ENCODE measurements at places on chromosomes 4 and X. TPM values are rescaled to one million over a fixed set of nuclear protein-coding genes. Genes with fewer than 3 reads are reported as not detected.

DNA sequence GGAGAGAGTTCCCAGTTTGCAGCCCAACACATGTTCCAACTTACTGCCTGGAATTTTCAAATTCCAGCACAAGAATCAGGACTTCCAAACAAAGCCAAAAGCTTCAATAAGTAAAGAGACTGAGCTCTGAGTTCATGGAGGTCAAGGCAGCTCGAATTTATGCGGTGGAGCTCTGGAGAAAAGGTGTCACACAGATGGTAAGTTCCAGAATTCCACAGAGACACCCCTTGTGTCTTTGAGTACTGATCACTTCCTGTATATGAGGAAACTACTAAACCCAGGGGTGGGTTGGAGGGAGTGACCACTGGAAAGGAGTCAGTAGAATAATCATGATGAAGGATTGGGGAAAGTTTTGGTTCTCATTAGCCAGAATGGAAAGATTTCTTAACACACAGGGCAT, 118.5 kb upstream of the GUCY1A1 start:
- no peak for DNase-seq

DNA sequence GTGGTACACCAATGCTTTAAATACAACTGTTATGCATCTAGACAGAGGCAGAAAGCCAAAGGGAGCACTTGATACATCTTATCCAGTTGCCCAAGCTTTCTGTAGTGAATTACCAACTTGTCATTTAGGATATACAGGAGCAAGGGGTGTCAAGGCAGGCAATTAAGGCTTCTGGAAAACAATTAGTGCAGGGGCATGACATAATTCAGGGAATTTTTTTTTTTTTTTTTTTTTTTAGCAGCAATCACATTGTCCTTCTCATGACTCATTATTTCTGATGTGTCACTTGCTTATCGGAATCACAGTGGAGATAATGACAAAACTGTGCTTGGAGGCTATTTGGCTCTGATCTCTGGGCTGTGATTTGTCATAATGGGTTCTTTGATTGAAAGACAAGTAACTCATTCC, 259.5 kb downstream of the ARHGAP24 start:
- DNase-seq: no peak

GRCh38 chr4:73777612-73778011, 37.2 kb downstream of the CXCL8 start:
- no peak for DNase-seq

The PCDH19 gene
- polyA plus RNA-seq: 0.02 TPM

- DNase-seq: no peak
Measured at GRCh38 chr4:109414938-109415337, 18.7 kb upstream of the SEC24B start.

DNA sequence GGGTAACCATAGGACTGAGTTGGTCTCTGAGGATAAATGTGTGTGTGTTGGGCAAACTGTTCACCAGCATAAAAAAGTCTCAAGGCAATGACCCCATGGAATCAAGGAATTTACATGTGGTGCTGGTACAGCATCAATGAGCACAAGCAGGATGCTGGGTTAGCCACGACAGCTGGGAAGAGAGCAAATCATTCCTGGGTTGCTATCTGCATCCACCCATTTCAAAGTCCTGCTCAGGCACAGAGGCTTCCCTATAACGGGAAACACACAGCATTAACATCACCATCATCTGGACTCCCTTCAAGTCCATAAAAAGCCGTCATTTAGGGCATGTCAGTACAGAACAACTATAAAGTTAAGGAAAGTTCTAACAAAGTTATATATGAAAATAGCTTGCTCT, 41.6 kb downstream of the CCDC149 start:
- no peak for DNase-seq

The MUC7 gene
- polyA plus RNA-seq: not detected

The LRP2BP gene
- 0.30 TPM for polyA plus RNA-seq

DNA sequence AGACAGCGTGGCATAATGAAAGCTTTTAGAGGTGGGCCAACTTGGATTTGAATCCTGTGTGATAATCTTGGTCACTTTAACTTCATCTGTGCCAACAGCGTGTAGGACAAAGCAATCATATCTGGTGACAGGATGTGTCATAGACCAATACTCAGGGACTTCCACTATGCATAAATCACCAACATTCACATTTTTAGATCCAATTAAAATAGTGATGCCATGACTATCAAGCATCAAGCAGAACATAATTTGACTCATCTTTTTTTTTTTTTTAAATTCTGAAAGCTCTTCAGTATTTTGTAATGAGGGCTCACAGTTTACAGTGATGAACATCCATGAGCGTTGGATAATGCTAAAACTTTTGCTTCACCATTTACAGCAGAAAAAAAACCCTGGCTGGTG, 27.3 kb upstream of the RAPGEF2 start:
- DNase-seq: no peak

DNA sequence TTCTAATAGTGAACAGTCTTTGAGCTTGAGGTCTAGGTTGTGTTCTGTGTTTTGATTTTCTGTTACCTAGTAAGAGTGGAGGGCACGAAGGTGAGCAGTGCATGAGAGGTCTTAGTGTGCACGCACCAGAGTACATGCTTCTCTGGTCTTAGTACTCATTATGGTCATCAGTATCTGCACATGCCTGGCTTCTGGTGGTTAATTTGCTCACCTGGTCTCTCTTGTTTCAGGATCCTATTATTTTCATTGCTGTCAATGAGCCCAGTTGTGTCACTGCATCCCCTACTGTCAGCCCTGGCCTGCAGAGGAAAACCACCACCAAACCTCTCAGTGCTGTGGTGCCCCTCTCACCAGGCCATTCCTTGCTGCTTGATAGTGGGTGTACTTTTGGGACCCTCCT, 54.8 kb downstream of the NSUN7 start:
- DNase-seq: no peak

The MAGEB17 gene
- polyA plus RNA-seq: 0.13 TPM

- no peak for DNase-seq
Measured at GRCh38 chr4:47315346-47315745, 148.2 kb downstream of the COMMD8 start.

GRCh38 chr4:15653864-15654592, 1.1 kb downstream of the FBXL5 start:
- peak; percentile 54 for DNase-seq

- DNase-seq: no peak
Measured at GRCh38 chr4:122762520-122762919, 30.0 kb downstream of the BBS12 start.

- no peak for DNase-seq
Measured at GRCh38 chr4:145545538-145546174, 64.0 kb downstream of the SMAD1 start.

DNA sequence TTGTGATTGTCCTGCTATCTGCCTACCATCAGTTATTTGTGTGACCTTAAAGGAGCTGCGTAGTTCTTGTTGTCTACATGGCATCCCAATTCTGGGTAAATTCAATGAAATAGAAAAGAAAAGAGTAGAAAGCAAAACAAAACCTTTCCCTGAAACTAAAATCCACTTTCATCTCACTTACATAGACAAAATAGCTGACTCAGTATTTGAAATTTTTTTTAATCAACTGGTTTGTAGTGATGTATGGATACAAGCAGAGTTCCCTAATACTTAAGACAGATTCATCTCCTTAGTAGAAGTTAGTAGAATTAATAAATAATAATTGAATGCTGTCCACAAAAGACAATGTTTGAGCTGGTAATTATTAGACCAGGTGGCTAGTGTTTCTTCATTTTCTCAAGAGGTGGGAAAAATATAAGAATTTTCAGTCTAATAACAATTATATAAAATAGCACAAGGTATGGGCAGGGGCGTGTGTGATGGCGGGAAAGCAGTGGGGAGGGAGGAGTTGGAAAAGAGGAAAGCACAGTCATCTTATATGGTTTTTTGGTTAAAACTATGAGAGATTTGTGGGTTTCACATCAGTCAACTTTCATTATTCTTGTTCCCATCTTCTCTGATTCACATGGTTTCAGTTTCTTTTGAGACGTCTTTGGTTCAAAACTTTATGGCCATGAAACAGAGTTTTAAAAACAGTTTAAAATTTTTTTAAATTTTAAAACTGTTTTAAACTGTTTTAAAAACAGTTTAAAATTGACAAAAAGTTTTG, 275.2 kb downstream of the SPRY1 start:
- DNase-seq: no peak

GRCh38 chr4:116180157-116180601, 905.2 kb downstream of the TRAM1L1 start:
- DNase-seq: peak; percentile 24

- no peak for DNase-seq
Measured at GRCh38 chr4:118190903-118191302, 156.6 kb downstream of the NDST3 start.

The MAGED4 gene
- polyA plus RNA-seq: 26.6 TPM

GRCh38 chr4:47278631-47279030, 184.9 kb downstream of the COMMD8 start:
- DNase-seq: no peak

The PABPC1L2A gene
- not detected for polyA plus RNA-seq

GRCh38 chr4:142473218-142473959, 372.7 kb downstream of the INPP4B start:
- no peak for DNase-seq

- no peak for DNase-seq
Measured at GRCh38 chrX:39174241-39174771, 373.0 kb downstream of the MID1IP1 start.

GRCh38 chrX:104419211-104419610, 146.8 kb upstream of the IL1RAPL2 start:
- DNase-seq: no peak

DNA sequence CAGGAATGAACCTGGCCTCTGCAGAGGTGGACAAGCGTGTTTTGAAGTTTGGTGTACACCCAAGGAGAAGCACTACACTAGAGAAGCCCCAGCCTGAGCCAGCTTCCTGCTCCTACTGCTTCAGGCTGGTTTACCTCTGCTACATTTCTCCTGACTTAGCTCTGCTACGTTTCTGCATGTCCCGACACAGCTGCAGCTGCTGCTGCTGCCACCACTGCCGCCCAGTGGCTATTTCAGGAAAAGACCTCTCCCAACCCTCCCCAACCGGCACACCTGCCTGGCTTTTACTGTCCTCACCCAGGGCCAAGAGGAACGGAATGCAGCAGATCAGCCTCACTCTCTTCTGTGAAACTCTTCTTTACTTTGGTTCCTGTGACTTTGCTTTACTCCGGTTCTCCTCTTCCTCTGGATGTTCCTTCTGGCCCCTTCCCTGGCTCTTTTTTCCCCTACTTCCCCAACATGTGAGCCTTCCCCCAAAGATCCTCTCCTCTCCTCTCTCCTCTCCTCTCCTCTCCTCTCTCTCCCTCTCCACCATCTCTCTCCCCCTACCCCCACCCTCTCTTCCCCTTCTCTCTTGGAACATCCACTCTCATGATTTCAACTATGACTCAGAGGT, 3.1 kb upstream of the P2RY4 start:
- DNase-seq: peak; percentile 44

DNA sequence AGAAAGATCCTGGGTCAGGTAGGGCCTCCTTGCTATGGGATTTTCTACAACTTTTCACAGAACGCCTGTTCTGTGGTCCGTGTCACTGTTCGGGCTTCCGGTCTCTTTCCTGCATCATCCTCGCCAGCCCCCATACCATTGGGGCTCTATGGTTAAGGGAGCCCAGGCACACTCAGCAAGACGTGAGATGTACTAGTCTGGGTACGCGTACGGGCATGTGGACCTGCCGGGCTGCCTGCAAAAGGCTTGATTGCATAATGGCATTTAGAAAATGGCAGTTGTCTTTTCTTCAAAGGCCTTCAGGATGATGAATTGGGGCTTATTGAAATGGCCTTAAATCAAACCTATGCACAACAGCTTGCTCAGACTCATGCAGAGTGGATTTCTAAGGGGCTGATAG, 86.7 kb downstream of the CNGA2 start:
- DNase-seq: no peak

DNA sequence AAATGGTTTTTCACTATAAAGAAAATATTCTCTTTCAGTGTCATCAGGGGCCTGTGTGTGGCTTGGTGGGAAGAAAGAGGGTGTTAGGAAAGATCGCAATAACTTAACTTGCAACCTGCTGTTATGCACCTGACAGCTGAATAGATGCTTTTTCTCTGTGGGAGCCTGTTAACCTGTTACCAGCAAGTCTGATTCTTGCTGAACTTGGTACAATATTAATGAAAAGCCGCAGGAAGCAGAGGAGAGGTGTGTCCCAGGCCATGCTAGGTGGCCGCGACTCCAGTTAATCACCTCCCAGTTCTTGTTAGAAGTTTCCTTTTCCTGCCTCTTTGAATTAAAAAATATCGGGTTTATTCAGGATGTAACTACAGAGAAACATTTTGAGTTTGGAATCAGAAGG, 494.8 kb upstream of the AGA start:
- DNase-seq: no peak

DNA sequence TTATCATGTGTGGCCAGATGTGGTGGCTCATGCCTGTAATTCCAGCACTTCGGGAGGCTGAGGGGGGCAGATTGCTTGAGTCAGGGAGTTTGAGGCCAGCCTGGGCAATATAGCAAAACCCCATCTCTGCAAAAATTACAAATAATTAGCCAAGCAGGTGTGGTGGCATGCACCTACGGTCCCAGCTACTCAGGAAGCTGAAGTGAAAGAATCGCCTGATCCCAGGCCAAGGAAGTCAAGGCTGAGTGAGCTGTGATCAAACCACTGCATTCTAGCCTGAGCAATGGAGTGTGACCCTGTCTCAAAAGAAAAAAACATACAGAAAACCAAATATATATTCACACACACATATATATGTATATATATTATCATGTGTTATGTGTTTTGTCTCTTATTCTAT, 15.0 kb downstream of the APELA start:
- DNase-seq: no peak

GRCh38 chrX:2848871-2849301, 20.2 kb downstream of the GYG2 start:
- no peak for DNase-seq

- DNase-seq: no peak
Measured at GRCh38 chr4:42404001-42404400, 6.7 kb downstream of the SHISA3 start.

- DNase-seq: no peak
Measured at GRCh38 chrX:45768666-45769236, 568.1 kb upstream of the DIPK2B start.

The RHOXF1 gene
- 0.07 TPM for polyA plus RNA-seq

Data from SK-N-SH (cell line).